Cardiac muscle cell (in vitro differentiated cells and primary cell): ENCODE measurements at places on chromosomes 5 and 9. TPM values are rescaled to one million over a fixed set of nuclear protein-coding genes. Genes with fewer than 3 reads are reported as not detected.

Gene HTR4
- 0.67 and 2.3 TPM in 2 replicates for total RNA-seq

GRCh38 chr5:37663538-37663937, 176.3 kb downstream of the GDNF start:
- no peak for DNase-seq
- H3K27me3 ChIP-seq: no peaks in the 10 kb centered on the region
- no peaks in the 10 kb centered on the region for H3K36me3 ChIP-seq
- no peak overlapping the region for H3K4me3 ChIP-seq

- no peak overlapping the region for H3K4me3 ChIP-seq
Measured at GRCh38 chr5:123500471-123500870, 11.5 kb upstream of the CSNK1G3 start.

- no peaks in the 10 kb centered on the region for H3K36me3 ChIP-seq
- DNase-seq: peak; percentile 92
- H3K4me1 ChIP-seq: peaks cover 46% of the 10 kb centered on the region
- no peaks in the 10 kb centered on the region for H3K27me3 ChIP-seq
Measured at GRCh38 chr5:150488519-150489359, 19.2 kb upstream of the NDST1 start.

GRCh38 chr9:134717924-134718645, 76.5 kb downstream of the COL5A1 start:
- H3K27me3 ChIP-seq: no peaks in the 10 kb centered on the region
- peaks cover 6% of the 10 kb centered on the region for H3K4me1 ChIP-seq
- peak overlapping the region; percentile 4 for H3K27ac ChIP-seq
- H3K36me3 ChIP-seq: no peaks in the 10 kb centered on the region
- DNase-seq: no peak

DNA sequence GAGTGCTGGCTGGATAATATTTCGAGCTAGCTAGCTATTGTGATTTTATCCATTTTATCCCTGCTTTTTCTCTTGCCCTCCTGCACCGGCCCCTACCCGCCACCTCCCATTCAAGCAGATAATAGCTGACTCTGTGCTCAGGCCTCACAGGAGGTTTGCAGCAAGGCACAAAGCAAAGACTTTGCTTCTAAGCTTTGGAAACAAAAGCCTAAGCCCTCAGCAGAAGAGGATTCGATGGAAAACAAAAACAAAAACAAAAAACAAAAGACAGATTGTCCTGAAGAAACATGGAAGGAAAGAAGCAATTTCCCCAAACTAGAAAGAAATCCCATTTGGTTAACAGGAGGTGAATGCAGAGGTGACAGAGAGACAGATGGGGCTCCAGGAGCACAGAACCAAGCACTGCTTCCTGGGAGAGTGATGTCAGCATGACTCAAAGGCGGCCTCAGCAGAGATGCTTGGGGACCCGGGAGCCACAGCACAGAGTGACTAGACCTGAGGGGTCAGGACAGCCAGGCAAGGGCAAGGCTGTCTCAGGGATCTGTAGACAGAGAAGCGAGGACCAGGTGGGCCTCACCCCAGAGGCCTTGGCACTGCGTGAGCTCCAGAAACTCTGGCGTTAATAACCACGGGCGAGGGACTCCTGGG, 28.4 kb downstream of the MTX3 start:
- no peaks in the 10 kb centered on the region for H3K27me3 ChIP-seq
- H3K36me3 ChIP-seq: no peaks in the 10 kb centered on the region
- DNase-seq: no peak
- H3K4me3 ChIP-seq: no peak overlapping the region
- H3K27ac ChIP-seq: no peak overlapping the region

DNA sequence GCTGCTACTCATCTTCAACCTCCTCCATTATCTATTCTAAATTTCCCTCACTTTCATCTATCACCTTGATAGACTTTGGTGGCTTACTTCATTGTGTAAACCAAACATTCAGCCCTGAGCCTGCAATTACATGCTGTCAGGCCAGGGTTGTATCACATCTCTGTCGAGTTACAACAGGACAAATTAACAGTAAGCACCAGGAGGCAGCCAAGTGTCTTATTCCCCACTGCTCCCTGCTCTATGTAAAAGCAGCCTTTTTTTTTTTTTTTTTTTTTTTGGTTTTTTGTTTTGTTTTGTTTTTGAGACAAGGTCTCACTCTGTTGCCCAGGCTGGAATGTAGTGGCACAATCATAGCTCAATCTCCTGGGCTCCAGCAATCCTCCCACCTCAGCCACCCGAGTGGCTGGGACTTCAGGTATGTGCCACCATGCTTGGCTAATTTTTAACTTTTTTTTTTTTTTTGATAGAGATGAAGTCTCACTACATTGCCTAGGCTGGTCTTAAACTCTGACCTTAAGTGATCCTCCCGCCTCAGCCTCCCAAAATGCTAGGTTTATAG, 15.2 kb upstream of the ZCCHC9 start:
- no peak overlapping the region for H3K27ac ChIP-seq
- H3K27me3 ChIP-seq: no peaks in the 10 kb centered on the region
- H3K4me1 ChIP-seq: no peaks in the 10 kb centered on the region
- no peaks in the 10 kb centered on the region for H3K36me3 ChIP-seq
- no peak overlapping the region for H3K4me3 ChIP-seq

DNA sequence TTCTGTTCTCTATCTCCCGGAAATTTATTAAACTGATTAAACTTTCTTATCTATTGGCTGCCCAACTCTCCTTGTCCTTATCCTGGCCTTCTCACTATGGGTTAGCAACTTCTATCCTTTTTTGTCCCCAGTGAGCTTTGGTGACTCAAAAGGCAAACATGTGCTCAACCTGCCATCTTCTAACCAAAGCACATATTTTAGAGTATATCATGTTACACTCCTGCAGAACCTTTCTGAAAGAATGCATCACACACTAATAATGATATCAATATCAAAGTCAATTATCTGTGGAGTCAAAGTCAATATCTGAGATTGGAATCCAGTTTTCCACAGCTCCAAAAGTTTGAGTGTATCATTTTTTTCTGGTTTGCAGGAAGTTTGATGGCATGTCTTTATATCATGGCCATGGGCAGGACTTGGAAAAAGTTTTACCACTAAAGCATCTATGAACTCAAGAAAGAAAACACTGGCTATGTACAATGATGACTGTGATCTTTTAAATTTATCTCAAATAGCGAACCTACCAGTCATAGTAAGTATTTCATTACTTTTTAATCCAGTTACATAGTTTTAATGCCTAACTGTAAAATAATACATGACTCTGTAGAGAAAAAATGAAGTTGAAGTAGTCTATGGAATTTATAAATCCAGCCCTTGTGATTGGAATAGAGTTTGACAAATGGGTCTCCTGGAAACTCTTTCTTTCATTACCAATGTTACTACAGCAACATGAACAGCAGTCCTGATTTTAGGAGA, 166.8 kb downstream of the DROSHA start:
- H3K27me3 ChIP-seq: no peaks in the 10 kb centered on the region
- no peak overlapping the region for H3K27ac ChIP-seq
- DNase-seq: no peak
